ENCODE measurements at places on chromosomes 4 and X.

DNA sequence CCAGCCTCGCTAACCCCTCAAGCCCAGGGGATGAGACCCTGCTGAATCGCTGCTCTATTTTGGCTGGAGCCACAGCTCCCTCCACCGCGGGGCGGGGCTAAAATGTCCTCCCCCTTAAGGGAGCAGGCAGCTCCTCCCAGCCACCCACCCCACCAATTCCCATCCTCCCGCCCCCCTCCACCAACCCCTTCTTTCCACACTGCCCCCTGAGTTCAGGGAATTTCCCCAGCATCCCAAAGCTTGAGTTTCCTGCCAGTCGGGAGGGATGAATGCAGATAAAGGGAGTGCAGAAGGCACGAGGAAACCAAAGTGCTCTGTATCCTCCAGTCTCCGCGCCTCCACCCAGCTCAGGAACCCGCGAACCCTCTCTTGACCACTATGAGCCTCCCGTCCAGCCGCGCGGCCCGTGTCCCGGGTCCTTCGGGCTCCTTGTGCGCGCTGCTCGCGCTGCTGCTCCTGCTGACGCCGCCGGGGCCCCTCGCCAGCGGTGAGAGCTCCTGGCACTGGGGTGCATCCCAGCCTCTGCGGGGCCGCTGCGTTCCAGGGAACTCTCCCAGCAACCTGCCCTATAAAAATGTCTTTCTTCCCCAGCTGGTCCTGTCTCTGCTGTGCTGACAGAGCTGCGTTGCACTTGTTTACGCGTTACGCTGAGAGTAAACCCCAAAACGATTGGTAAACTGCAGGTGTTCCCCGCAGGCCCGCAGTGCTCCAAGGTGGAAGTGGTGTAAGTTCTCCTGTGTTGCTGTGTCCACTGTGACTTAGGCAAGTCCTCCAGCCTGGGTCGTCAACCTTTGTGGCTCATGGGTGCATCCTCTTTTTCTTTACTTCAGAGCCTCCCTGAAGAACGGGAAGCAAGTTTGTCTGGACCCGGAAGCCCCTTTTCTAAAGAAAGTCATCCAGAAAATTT is at the start of gene CXCL6:
Gene CXCL6, plus strand, starts transcription at position 306 of the 907 bp plus-strand sequence. Its CDS starts 73 bp downstream, at position 379.
- DNase-seq: no peak

DNA sequence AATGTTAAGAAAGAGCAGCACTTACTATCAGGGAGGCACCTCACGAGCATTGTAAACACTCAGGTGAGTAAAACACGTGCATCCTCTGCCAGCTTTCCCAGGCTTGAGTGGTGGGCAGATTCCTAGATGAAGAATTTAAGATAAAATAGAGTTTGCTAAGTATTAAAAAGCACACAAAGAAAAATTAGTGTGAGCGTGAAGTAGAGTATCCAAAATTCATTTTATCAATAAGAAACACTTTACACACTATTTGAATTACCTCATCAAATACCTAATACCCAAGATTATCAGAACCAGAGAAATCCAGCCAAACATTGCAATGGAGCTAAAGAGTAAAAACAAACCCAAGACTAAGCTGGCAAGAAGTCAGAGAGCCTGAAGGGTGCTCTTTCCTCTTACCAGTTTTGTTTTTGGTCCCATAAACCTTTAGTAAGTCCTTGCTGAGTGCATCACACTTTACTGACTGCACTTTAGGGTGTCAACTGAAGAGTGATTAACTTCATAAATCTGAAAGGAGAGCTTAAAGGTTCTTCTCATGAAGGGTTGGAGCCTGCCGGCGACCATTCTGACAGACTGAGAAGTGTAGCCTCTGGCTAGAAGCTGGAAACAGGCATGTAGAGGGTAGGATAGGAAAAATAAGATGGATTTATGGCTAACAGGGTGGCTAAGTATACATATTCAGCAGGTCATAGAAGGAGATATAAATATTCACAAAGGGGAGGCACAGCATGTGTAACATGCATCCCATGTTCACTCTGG is 151.1 kb downstream of the SLC7A11 start:
- no peak for DNase-seq

DNA sequence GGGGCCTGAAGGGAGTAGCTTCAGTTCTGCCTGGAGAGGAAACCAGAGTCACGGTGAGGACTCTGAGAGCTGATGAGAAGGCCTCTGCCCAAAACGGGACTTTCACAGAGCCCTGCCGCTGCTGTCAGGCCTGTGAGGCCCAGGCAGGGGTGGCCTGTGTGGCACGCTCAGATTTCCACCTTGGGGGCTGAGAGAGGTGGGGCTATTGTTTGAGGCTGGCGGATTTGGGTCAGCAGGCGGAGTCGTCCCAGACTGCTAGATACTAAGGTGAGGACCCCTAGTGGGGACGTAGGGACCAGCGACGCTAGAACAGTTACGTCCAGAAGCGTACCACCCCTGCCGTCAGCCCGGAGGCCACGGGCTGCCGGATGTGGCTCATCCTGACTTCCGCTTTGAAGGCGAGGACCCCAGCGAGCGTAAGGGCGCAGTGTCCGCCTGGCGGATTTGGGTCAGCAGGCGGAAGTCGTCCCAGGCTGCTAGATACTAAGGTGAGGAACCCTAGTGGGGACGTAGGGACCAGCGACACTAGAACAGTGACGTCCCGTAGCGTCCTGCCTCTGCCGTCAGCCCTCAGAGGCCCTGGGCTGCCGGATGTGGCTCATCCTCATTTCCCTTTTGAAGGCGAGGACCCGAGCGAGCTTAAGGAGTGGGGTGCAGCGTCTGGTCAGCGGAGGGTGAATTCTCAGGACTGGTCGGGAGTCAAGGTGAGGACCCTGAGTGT is at the start of gene MAGEB1:
Gene MAGEB1, plus strand, starts transcription at position 378 of the 721 bp plus-strand sequence. CDS start 3,348 bp downstream, outside the sequence.
- DNase-seq: no peak

DNA sequence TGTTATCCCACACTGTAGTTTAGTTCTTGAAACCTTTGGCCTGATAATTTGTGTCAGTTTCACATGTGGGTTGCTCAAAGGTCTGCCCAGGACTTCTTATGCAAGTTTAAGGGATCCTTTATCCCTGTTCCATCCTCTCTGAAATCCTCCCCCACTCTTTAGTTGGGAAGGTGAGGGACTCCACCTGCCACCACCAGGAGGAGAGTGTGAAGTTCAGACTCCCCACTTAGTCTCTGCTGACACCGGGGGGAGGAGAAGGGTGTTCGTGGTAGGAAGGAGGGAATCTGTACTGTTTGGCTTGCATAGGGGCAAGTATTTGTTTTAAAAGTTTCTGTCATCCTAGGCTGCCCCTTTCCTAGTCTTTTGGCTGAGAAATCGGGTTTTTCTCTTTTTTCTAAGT is 211.8 kb downstream of the PPP4R3C start:
- DNase-seq: no peak

- DNase-seq: no peak
Measured at GRCh38 chrX:106875151-106875550, 28.0 kb downstream of the RIPPLY1 start.

DNA sequence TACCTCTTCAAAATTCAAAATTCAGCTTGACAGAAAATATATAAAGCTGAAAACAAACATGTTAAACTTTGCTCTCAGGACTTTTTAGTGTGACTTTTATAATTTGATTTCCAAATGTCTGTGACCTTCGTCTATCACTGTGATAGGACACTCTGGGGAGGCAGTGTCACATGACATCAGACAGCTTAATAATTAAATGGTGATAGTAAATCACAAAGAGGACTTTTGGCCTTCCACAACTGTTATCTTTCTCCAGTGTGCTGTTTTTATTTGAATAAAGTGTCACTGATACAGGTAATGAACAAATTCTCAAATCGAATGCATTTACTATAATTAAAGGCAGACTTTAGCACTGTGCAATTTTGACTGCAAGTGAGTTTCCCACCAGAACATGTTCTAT is 83.1 kb downstream of the MID1 start:
- no peak for DNase-seq

DNA sequence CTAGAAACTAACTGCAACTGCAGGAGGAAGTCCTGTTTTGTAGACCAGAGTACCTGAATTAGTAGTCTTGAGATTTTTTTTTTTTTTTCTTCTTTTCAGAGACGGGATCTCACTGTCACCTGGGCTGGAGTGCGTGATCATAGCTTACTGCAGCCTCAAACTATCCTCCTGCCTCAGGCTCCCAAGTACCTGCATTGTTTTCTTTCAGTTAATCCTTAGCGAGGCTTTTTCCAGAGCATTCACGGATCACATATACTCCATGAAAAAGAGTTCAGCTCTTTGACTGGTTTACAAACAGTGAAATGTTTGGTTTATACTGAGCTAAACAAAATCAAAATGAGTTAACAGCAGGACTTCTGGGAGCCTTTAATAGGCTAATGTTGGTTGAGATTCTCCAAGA is 45.8 kb downstream of the KLHL15 start:
- DNase-seq: no peak

GRCh38 chr4:40858962-40859361 is 109.2 kb downstream of the NSUN7 start:
- DNase-seq: no peak

DNA sequence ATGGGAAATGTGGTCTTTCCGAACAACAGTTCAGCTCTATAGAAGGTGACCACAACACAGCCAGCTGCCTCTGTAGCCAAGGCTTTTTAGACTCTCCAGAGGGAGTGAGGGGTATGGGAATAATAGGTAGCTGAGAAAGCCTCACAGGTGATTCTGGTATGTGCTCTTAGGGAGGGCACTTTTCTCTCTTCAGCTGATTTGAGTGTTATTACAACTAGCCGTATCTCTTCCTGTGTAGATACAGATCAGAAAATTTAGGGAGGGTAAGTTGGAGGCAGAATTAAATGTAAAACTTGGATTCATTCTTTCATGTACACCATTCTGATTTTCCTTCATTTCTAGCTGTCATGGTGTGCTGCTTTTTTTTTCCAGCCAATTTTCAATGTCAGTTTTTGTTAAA is 154.9 kb downstream of the BMPR1B start:
- DNase-seq: no peak

DNA sequence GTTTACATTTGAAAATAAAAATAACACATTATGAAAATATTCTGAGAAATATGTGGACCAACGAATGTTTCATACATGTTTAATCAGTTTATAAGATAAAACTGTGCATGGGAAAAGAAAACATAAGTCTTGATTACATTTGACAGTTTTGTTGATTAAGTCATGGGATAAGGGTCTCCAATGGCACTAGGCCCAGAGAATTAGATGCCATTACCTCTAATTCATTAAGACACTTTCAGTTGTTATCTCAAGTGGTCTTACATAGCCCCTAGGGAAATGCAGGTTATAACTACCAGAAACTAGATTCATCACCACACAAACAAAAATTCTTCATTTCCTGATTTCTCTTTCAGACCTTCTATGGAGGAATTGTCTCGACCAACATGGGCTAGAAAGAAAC is 300.8 kb downstream of the PCDH7 start:
- DNase-seq: no peak

DNA sequence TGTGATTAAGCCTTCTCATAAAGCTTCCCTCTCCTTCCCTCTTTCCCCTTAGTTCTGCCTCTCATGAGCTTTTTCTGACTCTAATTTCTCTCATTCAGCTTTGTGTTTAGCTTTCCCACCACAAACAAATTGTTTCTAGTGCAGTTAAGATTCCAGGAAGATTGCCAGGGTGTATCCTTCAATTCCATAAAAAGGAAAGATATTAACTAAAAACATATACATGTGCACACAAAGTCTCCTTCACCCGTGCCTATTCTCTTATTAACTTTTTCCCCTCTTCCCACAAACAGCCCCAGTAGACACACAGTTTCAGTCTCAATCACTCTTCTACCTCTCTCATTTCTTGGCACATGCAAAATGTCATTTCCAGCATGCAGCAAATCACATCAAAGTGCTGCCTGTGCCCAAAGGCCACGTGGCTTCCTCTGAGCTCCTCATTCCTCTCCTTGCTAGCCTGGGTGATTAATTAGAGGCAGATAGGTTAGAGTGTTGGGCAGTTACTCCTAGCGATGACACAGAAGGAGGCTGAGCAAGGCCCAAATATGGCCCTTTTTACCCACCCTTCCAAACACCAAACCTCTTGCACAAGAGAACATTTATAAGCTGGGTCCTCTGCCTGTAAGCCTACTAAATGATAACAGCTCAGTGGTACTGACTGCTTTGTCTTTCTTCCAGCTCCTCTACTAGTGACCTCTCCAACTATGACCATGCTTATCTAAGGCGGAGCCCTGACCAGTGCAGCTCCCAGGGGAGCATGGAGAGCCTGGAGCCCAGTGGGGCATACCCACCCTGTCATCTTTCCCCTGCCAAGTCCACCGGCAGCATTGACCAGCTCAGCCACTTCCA is 159.6 kb downstream of the SOWAHB start:
- DNase-seq: no peak

GRCh38 chr4:147901388-147901787 is 169.5 kb downstream of the ARHGAP10 start:
- no peak for DNase-seq

GRCh38 chr4:145609481-145610427 is 9.4 kb upstream of the MMAA start:
- no peak for DNase-seq

DNA sequence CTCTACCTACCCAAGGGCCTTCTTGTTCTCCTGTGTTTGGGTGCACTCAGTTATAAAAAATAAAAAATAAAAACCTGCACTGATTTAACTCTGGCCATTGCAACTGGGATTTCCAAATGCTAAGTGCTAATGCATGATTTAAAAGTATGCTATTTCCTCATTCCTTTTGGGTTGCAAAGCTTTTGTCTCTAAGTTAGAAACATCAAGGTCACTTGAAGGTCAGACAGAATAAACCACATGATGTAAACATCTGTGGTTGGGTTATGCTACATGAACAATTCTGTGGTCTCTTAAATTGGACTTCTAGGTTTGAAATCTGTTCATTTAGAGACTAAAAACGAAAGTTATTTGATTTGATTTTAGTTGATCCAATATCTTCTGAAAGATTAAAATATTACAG is 1547.4 kb upstream of the TENM3 start:
- no peak for DNase-seq
